Omental fat pad (tissue), 4 donors: ENCODE measurements at places on chromosomes 12 and 14. TPM values are rescaled to one million over a fixed set of nuclear protein-coding genes. Genes with fewer than 3 reads are reported as not detected.

DNA sequence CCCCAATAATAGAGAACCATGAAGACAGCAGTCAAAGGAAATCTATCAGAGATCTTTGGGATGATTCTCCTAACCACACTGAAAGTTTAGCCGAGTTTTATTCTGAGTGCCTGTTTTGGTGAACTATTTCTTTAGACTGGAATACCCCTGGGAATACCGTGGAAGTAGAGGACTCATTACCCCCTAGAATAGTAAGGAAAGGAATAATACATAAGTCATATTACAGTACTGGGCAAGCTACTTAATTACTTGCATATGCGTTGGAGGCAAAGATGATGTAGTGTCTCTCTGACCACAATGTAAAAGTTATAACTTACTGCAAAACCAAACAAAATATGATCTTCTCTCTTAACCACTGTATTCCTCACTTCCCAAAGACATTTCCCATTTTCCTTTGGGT is 25.5 kb downstream of the ZC2HC1C start:
- no peak for DNase-seq

DNA sequence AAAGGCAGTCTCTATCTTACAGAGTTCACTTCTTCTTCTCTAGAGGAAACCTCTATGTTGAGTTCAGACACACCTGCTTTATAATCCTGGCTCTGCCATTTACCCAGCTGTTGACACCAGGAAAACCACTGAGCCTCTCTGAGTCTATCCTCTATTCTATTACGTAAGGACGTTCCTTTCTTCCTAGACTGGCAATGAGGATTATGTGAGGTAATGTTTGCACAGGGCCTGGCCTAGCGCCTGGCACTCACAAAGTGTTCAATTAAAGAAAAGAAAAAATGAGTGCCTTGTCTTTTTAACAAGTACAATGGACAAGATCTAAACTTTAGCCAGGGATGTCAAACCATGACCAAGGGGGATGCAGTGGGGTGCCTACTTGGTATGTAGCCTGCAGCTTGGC is 641.9 kb upstream of the TBX3 start:
- no peak for DNase-seq

GRCh38 chr12:125685915-125686314 is 620.7 kb downstream of the AACS start:
- no peak for DNase-seq

- DNase-seq = no peak
Measured at GRCh38 chr12:108665608-108666202, 32.0 kb upstream of the SELPLG start.

DNA sequence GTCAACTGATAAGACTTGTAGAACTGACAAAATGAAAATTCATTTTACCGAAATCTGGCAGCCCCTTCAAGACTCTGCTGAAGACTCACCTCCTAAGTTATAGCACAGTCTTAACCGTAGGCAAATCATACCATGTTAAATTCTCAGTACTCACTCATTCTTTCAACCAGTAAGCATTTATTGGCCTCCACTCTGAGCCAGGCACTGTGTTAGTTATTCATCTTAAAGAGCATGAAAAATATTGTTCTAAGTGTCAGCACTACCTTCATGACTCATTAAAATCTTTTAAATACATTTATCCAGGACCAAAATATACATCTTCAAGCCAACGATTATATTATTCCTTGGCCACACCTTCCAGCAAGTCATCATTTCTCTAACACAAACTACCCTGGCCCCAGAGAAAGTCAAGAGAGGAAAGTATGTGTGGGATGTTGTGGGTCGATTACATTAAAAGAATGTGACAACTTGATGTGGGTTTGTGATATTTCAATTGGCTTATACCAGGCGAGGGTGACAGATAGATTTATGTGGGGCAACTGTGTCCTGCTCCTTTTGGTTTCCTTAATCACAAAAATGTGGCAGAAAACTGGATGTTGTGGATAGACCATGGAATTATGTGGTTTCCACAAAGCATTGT is 55.0 kb downstream of the TMEM30B start:
- DNase-seq = no peak

DNA sequence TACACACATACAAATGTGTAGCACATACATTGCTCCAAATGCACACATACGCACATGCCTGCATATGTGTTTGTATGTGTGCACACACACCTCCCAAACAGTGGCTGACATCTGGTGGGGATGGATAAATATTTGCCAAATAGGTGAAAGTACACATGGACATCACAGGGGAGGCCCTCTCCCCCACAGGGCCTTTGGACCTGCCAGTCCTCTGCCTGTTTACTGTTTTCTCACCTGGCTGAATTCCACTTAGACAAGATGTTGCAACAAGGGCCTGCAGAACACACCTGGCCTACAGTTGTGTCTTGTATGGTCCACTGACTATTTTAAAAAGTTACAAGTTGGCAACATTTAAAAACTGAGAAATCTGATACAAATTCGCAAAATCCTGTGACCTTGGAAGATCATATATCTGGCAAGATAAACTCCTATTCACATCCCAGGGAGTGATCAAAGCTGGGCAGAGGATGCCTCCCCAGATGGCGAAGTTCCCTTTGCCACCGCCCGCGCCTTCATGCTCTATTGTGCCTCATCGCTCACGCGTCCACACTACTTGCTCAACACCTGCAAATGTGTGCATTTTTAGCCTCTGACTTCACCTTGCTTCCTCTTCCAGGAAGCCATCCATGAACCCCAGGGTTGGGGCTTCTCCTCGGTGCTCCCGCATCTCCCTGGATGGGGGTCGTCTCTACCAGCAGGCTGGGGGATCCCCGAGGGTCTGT is 118.4 kb upstream of the FZD10 start:
- no peak for DNase-seq

GRCh38 chr12:94948232-94948810 is 55.2 kb downstream of the NDUFA12 start:
- DNase-seq = no peak

GRCh38 chr12:41573445-41573844 is 385.3 kb downstream of the PDZRN4 start:
- DNase-seq = no peak

GRCh38 chr14:100058777-100059437 is 6.3 kb upstream of the EVL start:
- DNase-seq = no peak

- no peak for DNase-seq
Measured at GRCh38 chr14:69259527-69260189, at the start of gene GALNT16. Gene GALNT16, plus strand, starts transcription at chr14:69260158. Its CDS starts 133 bp downstream, at chr14:69260291.

DNA sequence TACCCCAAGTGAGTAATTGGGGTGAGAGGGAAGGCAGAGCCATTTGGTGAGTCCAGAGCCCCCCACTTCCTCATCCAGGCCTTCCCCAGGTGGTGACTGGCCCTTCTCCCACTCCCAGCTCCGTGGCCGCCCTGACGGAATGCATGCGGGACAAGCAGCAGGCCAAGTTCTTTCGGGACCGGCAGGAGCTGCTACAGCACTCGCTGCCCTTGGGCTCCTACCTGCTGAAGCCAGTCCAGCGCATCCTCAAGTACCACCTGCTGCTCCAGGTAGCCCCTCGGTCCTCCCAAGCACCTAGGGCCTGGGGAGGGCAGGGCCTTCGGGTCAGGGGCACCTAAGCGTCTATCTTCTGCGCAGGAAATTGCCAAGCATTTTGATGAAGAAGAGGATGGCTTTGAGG is 26.5 kb downstream of the PLEKHG3 start:
- DNase-seq = no peak

- DNase-seq = no peak
Measured at GRCh38 chr14:103259801-103260628, 74.0 kb upstream of the EIF5 start.

DNA sequence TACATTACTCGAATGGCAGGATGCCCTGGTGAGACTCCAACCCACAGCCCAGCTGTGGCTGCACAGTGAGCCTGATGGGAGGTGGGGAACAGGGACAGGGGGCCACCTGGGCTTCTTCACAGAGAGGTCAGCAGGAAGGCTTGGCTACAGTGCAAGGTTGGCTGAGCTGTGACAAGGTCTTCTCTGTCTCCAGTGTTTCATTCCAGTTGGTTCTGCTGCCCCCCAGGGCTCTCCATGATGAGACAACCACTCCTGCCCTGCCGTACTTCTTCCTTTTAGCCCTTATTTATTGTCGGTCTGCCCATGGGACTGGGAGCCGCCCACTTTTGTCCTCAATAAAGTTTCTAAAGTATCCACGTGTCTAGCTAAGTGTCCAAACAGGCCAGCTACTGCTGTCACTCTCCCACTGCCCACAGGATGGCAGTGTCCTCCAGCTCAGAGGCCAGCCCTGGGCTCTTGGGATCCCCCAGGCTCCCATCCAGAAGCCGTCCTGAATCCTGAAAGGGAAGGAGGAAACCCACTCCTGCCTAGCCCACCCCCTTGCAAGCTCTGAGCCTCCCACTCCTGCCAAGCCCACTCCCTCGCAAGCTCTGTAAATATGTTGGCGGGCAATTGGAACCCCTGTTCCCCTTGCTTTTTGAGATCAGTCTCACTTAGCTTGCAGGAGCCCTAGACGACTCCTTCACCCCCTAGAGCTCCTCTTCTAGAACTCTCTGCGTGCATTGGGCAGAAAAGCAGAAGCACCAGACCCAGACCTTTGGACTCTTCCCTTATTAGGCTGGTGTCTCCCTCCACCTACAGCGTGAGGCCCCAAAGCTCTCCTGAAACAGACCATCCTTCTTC is 5.4 kb downstream of the C1QL4 start:
- no peak for DNase-seq

Gene KRT85
- not detected for total RNA-seq

Gene RHOJ
- total RNA-seq = 33.9 TPM

DNA sequence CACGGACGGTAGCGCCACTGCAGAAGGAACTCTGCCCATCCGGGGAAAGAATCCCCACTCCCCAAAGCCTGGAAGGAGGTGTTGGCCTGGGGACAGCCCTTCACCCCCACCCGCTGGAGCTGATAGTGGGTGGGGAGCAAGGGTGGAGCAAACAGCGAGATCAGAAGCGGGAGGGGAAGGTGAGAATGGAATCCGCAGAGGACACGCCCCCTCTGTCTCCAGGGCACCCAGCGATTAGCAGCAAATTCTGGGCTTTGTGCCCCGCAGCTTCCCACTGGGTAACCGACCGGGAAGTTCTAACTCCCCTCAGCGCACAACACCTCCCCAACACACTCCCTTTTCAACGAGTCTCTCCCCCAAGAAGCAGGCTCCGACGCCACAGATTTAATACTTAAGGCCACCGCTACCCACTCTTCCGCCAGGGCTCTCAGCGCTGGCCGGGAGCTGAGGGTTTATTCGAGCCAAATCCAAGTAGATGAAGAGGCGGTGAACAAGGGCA is 1.4 kb downstream of the SLC25A29 start:
- DNase-seq = no peak

DNA sequence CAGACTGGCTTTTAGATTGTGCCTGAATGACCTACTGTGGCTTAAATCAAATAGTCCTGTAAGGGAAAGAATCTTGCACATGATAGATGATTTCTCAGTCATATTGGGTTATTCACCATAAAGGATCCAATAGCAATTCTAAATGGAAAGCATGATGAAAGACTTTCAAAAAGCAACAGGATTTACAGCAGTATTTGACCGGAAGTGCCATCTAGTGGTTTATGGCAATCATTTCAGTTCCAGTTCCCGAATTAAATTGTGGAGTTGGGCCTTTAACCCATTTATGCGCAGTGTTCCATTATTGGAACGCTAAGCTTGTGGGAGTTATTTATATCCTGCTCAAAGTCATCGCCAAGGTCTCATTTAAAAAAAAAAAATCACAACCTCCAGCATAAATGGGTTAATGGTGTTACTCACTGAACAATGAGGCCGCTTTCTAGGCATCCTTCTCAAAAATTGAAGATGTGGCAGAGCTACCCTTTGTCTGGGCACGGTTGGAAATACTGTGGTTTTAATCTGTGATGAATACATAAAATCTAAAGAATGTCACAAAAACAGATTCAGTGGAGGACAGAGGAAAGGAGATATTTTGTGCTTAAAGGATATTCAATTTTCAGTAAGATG is 60.8 kb upstream of the REP15 start:
- no peak for DNase-seq

DNA sequence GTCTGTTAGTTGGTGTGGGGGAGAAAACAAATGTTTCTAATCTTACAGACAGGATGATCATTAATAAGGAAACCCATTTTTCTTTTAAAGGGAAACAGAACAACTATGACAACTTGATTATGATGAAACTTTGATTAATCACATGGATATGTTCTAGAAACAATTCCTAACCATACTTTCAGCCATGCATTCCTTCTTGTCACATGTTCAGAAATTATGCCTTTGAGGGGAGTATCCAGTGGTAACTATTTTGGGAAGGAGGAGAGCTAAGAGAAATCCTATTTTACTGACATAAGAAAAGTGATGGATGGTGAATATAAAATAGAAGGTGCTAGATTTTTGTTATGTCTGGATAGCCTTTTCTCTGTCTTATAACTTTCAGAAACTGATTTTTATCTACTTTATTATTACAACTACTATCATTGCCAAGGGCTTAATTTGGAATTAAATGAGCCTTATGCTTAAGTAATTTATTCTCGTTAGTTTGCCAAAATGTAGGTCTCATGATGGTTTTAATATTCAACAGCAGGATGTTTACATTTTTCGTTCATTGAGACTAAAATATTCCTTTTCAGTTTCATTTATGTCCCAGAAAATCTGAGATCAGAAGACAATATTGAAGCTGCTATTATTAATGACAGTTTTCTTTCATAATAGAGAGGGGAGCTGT is 200.1 kb downstream of the TMTC2 start:
- no peak for DNase-seq

DNA sequence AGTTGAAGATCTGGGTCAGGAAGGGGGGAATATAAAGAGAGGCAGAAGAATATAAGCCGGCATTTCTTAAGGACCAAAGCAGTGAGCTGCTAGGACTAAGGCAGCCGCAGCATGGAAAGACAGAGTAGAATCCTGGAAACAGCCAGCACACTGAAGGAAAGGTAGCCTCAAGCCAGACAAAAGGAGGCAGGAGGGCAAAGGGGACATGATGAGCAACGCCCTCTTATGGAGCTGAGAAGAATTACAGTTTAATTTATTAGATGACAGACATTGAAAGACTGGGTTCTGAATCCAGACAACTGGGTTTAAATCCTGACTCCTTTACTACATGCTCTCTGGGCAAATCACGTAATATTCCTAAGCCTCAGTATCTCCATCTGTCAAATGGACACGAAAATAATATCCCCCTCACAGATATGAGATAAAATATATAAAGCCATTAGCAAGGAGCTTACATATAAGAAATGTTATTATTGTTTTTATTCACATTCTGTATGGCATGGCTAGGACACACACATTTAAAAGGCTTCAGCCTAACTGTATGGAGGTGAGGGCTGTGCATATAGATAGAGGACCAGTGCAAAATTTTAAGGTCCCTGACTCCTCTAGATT is 8.1 kb upstream of the PCED1B start:
- DNase-seq = no peak

DNA sequence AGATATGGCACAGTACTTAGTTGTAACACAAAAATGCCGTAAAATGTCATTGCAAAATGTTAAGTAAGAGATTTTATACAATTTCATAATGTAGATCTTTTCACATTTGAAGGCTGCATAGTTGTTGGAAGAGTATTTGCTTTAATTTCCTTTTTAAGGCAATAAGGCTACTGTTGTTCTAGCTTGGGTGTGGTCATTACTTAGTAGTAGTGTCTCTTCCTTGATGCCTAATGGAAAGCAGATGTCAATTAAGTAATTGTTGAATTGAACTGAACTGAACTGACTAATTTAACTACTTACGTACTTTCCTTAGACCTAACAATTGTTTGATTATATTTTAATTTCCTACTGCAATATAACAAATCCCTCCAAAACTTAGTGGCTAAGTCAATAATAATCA is 181.7 kb downstream of the FLRT2 start:
- no peak for DNase-seq
